ENCODE measurements at places on chromosomes 11 and 22.

DNA sequence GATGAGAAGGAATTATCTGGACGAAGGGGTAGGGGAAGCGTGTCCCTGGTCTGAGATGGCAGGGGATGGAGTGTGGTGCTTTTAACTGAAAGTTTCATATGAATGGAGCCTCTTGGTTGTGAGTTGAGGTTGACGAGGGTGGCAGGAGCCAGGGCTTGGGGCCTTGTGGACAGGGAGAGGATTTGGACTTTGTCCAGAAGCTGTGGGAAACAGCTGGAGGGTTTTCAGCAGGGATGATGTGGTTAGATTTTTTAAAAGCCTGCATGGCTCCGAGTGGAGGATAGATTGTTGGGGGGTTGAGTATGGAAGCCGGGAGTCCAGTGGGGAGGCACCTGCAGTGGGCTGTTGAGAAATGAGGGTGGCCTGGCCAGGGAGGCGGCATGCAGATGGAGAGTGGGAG lies 24.8 kb downstream of the MYO7A start:
- DNase-seq, result no peak

GRCh38 chr11:116544721-116545120 lies 228.1 kb downstream of the BUD13 start:
- DNase-seq, result no peak

DNA sequence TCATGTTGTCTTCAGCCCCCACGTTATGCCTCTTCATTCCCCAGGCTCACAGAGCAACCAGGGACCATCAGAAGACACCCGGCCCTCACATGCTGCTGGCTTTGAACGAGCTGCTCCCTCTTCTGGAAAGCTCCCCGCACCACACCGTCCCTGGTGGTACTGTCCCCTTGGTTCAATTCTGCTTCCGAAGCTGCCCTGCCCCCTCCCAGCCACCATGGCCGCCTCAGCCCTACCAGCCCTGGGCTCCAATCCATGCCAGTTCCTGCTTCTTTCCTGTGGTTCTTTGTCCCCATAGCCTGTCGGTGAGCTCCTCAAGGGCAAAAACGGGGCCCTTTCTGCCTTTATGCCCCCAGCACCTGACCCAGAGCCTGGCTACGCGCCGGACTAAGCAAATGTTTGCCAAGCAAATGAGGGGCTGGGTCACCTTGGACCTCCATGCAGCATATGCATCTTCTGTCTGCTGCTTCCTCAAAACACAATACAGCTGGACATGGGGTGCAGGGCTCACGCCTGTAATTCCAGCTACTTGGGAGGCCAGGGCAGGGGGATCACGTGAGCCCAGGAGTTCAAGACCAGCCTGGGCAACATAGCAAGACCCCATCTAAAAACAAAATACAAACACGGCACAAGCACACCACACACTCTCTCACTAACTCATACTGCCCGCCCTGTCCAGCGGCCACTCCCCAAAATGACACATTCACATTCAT lies 21.3 kb downstream of the TNKS1BP1 start:
- DNase-seq, result no peak

DNA sequence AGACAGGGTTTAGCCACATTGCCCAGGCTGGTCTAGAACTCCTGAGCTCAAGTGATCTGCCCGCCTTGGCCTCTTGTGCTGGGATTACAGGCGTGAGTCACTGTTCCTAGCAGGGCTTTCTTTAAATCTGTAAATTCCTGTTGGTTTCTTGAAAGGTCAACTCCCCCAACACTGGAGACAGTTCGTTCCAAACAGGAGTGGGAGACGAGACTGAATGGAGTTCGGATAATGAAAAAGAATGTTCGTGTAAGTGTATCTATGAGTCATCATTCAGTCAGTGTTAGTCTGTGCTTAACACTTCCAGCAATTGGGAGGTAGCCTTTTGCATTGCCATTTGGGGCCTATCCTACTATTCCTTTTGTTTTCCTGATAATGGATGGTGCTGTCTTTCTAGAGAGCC lies 10.0 kb upstream of the BACE1-AS start:
- DNase-seq, result no peak

- DNase-seq, result no peak
Observed at GRCh38 chr11:46322759-46323158, 24.5 kb upstream of the DGKZ start.

- no peak for DNase-seq
Observed at GRCh38 chr22:31637447-31637890, 24.5 kb downstream of the PISD start.

GRCh38 chr22:23744485-23744884 lies 6.4 kb downstream of the ZNF70 start:
- no peak for DNase-seq

DNA sequence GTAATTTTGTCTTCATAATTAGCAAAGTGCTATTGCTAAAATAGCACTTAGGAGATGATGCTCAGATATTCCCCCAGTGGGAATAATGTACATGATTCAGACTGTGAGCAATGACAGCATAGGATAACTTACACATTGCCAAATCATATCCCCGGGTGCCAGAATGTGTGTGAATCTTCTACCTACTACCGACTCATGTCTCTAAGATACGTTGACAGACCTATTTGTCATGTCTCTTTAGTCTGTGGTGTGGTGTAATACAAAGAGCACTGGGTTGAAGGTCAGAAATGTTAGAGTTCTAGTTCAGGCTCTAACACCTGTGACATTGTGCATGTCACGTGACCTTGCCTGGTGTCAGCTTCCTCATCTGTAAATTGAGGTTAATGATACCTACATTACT lies 31.0 kb upstream of the PICALM start:
- no peak for DNase-seq

GRCh38 chr11:975827-976226 lies 50.2 kb downstream of the AP2A2 start:
- DNase-seq, result peak; percentile 27

DNA sequence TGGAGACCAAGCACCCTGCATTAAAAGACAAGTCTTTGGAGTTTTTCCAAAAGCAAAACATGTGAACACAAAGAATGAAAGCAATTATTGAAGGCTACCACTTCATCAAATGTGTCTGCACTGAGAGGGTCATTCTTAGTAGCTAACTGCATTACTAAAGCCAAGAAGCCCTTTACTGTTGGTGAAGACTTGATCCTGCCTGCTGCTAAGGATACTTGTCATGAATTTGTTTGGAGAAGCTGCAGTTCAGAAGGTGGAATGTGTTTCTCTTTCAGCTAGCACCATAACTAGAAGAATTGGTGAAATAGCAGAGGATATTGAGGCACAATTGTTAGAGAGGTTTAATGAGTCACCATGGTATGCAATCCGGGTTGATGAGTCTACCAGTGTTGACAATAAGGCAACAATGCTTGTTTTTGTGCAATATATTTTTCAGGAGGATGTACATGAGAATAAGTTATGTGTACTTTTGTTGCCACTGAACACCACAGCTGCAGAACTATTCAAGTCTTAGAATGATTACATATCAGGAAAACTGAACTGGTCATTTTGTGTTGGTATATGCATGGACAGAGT lies 457.3 kb upstream of the ISX start:
- DNase-seq, result no peak

DNA sequence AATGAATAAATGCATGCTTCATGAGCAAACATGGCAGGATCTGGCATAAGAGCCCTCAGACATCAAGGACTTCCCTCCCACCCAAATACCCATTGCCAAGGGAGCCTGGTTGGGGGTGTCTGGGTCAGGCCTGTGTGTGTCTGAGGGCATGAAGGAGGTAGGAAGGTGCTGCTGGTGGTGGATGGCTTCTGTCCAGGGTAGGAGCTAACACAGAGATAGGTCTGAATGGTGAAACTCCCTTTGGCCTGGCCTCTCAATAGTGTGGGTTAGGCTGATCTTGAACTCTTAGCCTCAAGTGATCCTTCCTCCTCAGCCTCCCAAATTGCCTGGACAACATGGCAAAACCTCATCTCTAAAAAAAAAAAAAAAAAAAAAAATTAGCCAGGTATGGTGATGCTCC lies 2.8 kb downstream of the AMPD3 start:
- no peak for DNase-seq

- DNase-seq, result peak; percentile 53
Observed at GRCh38 chr22:39908136-39908535, 7.3 kb downstream of the GRAP2 start.

DNA sequence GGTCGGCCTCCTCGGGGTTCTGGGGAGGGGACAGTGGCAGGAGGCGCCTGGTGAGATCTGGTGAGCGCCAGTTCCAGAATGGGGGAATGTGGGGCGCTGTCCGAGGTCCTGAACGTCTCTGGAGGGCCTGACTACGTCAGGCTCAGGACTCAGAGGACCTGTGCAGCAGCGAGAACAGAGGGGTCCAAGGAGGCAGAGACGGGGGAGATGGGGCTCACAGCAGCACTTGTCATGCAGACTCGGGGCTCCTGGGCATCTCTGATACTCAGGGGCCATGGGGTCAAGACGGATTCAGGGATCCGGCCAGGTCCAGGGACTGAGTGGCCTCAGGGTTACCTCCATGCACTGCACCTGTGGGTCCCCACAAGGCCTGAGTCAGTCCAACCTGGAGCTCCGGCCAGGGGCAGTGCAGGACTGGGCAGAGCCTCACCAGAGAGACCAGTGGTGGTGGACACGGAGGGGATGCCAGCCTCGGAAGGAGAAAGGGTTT lies 92.2 kb downstream of the BRD1 start:
- DNase-seq, result no peak

DNA sequence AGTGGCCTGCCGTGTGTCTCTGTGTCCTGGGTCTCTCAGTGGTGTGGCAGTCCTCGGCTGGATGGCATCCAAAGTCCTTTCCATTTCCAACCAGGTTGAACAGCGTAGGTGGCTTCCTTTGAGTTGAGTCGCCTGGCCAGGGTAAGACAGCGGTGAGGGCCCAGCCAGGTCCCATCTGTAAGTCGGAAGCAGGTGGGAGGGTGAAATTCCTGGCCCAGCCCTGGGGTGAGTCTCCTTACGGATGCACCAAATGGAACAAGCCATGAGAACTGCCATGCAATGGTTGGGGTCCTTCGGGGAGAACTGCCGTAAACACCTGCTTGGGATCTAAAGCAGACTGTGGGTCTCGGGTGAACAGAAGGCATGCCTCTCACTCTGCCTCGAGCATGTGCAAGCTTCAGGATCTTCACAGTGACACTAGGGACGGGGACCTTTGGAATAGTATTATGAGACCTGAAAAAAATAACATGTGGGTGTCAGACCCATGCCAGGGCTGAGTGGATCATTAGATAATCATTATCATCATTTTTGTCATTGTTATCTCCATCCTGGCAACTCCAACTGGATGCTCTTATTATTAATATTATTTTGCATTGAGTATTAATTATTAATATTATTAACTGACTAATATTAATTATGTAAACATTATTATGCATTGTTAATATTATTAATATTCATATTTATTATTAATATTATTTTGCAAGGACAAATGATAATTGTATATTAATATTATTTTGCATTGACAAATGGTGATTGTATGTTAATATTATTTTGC lies 57.7 kb upstream of the LINC01488 start:
- no peak for DNase-seq

- DNase-seq, result no peak
Observed at GRCh38 chr11:114102993-114103896, 43.7 kb downstream of the ZBTB16 start.

- DNase-seq, result no peak
Observed at GRCh38 chr11:61468002-61468401, 38.1 kb downstream of the SDHAF2 start.

- no peak for DNase-seq
Observed at GRCh38 chr11:91078221-91078620, 855.4 kb upstream of the CHORDC1 start.

DNA sequence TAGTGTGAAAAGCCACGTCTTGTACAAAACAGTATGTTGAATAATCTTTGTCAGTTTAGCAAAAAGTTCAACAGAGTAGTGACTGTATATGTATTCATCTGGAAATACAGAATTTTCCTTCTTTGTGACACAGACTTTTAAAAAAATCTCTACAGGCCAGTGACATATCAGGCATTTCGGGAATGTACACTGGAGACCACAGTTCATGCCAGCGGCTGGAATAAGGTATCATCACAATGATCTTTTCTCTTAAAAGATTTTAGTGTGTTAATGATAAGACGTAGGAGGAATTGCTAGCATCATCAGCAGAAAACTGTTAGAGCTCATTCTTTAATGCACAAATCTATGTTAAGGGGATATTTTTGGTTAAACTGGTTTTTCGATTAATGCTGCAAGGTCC lies 57.4 kb downstream of the BCL2L13 start:
- no peak for DNase-seq

GRCh38 chr11:88174709-88175568 lies at the start of gene RAB38:
Gene RAB38, minus strand, starts transcription at chr11:88175443. Its CDS starts 59 bp downstream, at chr11:88175384.
- peak; percentile 77 for DNase-seq

DNA sequence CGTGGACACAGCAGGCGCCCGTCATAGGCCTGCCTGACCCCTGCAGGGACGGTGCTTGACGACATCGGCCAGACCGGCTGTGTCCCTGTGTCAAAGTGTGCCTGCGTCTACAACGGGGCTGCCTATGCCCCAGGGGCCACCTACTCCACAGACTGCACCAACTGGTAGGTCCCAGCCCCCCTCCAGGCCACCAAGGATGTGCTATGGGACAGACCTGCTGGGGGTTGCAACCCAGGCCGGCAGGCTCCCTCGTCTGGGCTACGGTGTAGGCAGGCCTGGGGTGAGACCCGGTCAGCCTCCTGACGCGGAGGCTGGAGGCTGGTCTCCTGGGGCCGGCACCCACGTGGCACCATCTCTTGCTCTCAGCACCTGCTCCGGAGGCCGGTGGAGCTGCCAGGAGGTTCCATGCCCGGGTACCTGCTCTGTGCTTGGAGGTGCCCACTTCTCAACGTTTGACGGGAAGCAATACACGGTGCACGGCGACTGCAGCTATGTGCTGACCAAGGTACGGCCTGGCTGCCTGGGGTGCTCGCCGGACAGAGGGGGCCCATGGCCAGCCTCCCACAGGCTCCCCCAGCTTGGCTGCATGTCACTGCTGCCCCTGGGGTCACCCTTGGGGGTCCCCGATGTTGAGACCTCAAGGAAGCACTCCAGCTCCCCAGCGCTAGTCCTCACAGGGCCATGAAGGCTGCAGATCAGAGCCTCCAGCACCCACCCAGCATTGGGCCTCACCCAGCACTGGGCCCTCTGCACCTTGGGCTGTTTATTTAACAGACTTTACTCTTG lies 7.7 kb downstream of the MUC5AC start:
- no peak for DNase-seq

DNA sequence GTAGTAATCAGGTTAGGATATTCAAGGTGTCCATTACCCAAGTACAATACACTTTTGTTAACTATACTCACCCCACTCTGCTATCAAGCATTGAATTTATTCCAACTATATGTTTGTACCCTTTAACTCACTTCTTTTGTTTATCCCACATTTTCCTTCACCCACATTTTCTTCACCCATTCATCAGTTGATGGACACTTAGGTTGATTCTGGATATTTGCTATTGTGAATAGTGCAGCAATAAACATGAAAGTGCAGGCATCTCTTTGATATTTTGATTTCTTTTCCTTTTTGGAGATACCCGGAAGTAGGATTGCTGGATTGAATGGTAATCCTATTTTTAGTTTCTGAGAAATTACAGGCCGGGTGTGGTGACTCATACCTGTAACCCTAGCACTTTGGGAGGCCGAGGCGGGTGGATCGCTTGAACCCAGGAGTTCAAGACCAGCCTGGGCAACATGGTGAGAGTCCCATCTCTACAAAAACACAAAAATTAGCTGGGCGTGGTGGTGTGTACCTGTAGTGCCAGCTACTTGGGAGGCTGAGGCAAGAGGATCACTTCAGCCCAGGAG lies 6.5 kb downstream of the TMEM25 start:
- DNase-seq, result no peak

GRCh38 chr11:115384236-115384635 lies 120.0 kb downstream of the CADM1 start:
- DNase-seq, result no peak

GRCh38 chr11:116171271-116172140 lies 601.3 kb downstream of the BUD13 start:
- peak; percentile 1 for DNase-seq

Measured in retina (tissue), 1 donor.